ENCODE measurements at places on chromosomes 2 and 18. TPM values are rescaled to one million over a fixed set of nuclear protein-coding genes. Genes with fewer than 3 reads are reported as not detected.

REEP1 gene
- 4.2 TPM for total RNA-seq

DNA sequence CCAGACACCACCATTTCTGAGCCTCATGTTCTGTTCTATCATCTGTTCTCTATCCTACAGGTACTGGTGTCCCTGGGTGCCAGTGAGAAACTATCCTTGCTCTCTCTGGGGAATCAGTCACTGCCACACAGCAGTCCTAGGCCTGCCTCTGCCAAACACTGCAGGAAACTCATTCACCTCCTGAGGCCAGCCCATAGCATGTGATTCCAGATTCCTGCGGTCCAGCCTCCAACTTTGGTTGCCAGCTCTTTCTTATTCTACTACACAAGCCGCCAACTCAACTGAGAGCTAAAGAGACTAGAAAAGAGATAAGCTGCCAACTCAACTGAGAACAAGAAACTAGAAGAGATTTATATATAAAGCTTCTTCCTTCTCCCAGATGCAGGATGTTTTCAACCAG lies 8.8 kb upstream of the TTLL4 start:
- no peak for DNase-seq

NDC80 gene
- not detected for total RNA-seq

- DNase-seq = no peak
These were observed 6.5 kb upstream of the CYBRD1 start for GRCh38 chr2:171515672-171516298.

- no peak for DNase-seq
These were observed 109.7 kb downstream of the ERBB4 start for GRCh38 chr2:212428681-212429478.

ANKRD53 gene
- total RNA-seq = not detected

MEIS1 gene
- 1.6 TPM for total RNA-seq

ERFE gene
- total RNA-seq = 3.3 TPM

DNA sequence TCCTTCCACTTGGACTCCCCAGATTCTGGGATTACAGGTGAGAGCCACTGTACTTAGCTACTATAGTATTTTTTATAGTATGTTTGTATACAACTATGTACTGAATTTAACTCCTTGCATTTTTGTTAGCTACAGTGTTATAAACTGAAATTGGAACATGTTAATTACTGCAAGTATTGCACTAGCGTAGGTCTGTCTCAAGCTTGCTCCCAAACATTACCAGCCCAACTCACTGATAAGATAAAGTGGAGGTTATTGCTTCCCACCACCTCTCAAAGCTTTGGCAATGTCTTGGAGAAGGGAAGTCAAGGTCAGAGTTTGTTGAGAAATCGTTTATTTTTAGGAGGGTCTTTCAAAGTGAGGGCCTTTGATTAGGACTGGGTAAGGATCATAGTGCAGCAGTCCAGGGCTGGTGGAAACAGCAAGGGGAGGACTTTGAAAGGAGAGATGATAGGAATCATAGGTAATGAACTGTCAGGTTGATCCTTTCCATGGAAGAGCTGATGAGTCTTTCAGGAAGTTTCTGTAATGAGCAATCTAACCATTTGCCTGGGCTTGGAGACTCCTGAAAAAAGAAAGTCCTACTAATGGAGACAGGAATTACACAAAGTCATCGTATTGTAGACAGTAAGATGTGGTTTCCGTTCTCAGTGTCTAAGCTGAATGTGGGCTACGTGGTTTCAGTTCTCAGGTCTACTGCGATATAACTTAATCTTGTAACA lies 257.1 kb downstream of the MYO3B start:
- no peak for DNase-seq

Measured in gastrocnemius medialis (tissue), 4 donors.